ENCODE measurements at places on chromosomes 6 and 20.

DNA sequence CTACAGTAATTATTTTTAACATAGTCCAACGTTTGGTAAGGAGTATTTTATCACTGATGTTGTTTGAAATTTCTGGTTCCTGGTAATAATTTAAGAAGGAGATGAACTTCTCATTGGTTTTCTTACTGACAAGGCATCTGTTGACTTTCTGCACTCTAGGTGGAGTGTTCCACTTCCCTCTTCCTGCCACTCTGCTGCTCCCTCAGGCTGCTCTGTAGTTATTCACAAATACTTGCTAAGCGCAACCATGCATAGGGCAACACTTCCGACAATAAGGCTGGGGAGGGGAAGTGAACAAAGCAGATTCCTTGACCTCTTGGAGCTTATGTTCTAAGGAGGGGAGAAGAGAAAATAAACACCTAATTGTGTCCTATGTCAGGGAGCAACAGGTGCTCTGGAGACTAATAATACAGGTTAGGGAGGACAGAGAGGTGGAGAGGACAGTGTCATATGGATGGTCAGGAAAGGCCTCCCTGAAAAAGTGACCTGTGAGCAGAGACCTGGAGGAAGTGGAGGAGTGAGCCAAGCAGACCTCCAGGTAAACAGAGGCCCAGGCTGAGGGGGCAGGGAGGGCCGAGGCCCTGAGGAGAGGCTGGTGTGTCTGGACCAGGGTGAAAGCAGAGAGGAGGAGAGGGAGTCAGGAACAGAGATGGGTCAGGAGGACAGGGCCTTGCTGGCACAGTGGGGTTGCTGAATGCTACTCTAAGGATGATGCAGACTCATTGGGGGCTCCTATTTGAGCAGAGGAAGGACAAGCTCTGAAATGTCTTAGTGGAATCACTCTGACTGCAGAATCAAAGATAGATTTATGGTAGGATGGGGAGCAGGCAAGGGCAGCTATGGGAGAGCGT, 134.8 kb upstream of the SLC24A3 start:
- no peak for DNase-seq

DNA sequence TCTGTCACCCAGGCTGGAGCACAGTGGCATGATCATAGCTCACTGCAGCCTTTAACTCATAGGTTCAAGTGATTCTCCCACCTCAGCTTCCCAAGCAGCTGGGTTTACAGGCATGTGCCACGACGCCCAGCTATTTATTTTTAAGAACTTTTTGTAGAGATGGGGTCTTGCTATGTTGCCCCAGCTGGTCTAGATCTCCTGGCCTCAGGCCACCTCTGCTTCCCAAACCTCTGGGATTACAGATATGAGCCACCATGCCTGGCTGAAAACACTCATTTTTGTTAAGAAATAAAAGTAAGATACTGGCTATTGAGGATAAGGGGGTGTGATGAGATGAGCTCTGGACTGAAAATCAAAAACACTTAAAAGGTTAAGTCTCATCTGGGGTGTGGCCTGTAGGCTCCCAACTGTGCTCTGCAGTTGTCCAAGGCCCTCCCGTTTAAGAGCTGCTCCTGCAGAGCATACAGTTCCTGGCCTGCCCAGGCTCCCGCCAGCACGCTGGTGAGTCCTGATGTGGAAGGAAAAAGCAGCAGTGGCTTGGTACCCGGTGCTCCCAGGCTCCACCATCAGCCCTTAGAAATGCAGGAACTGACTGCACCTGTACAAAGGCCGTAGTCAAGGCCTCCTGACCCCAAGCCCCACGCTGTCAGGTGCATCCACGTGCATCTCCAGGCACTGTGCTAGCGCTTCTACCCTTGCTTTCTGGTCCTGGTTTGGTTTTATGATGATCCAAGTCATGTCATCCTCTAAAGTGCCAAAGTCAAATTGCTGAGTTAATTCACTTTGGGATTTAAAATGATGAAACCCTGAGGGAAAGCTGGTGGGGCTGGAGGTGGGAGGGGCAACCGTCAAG, 111.5 kb downstream of the TMEM242 start:
- DNase-seq, result no peak

DNA sequence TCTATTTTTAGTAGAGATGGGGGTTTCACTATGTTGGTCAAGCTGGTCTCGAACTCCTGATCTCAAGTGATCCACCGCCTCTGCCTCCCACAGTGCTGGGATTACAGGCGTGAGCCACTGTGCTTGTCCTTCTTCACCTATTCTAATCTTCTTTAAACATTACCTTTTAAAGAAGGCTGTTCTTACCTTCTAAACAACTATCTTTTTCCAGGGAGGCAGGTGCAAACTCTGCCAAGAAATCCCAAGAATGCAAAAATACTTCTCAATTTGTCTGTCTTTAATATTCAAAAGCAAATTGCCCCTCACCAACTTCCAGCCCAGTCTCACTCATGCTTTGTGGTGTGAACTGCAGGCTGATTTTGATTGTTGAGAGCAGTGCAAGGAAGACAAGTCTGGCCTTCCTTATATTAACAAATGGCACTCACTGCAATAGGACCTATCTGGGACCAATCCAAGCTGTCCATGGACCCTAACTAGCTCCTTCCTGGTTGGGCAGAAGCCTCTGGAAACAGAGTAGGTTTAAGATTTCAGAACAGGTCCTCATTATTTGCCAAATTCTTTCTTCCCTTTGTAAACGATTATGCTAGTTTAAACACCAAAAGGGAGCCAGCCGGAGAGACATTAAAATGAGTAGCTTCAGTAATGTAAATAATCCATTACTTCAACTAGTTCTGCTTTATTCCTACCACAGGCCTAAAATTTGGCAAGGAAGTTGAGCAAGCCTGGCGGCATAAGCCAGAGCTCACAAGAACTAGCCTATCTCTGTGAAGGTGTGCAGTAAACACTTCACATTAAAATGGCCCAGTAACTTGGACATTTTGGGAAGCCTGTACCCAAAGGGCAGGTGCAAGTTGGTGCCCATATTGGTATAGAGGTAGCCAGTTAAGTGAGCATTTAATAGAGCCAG, 1.6 kb downstream of the SCAND1 start:
- DNase-seq, result peak; percentile 21

GRCh38 chr6:30938730-30939129, 2.0 kb upstream of the MUCL3 start:
- no peak for DNase-seq

- DNase-seq, result no peak
These were observed 8.5 kb upstream of the PACSIN1 start for GRCh38 chr6:34457382-34457741.

GRCh38 chr6:14756340-14756739, 489.5 kb upstream of the JARID2 start:
- no peak for DNase-seq

DNA sequence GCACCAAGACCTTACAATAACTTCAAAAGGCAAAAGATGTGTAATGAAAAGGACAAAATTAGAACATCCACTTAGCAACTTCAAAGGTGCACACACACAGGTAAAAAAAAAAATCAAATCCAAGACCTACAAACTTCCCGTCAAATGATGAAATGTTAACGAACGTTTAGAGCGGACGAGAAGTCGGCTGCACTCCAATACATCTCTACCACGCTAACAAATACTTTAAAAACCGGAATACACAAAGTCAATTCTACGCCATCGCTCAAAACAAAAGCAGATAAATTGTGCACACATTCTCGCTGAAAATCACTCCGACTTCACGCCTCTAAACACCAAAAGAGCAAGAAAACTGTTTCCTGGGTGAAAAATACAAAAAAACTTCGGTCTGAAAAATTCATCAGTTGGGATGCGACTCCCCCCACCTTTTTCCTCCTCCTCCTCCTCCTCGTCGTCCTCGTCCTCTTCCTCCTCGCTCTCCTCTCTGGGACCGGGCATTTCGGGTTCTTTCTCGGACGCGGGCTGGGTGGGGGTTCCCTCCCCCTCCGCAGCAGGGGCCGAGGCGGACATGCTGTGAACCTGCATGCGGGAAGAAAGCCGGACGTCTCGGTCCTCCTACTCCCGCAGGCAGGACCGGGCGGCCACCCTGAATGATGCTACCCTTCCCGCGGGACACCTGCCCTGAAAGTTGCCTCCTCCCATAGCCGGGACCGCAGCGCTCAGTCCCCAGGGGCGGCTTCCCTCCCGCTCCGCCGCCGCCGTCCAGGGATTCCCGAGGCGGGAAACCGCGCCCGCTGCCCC, 712 bp downstream of the DEK start:
- peak; percentile 35 for DNase-seq

GRCh38 chr20:22833851-22834250, 201.3 kb upstream of the SSTR4 start:
- DNase-seq, result no peak

DNA sequence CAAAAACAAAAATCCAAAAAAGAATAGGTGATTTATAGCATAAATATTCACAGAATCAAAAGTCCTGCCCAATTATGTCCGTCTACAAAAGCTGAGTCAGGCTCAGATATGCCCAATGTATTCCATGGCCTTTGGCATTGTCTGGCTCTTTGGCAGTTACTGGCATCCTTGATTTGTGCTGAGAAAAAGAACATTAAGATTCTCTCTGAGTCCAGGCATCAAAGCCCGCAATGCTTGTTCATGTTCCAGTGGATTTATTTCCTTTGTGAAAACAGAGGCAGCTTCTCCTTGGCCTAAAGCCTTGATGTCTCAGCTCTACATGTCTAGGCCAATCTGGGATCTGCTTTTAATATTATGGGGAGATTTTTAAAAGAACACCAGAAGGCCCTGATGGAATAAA, 76.1 kb upstream of the SLC4A11 start:
- DNase-seq, result no peak

GRCh38 chr6:126824815-126825214, 293.7 kb upstream of the RSPO3 start:
- DNase-seq, result peak; percentile 11

DNA sequence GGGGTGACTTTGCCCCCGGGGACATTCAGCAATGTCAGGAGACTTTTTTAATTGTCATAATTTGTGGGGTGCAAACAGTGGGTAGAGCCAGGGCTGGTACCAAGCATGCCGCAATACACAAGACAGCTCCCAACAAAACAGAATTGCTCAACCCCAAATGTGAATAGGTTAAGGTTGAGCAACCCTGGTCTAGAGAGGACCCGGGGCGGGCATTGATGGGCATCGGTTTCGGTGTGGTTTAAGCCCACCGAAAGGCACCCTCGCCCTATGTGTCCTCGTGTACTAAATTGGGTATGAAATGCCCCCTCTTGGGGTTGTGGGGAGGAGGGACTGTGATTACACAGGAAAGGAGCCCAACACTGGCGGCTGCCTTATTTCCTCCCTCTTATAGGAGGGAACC, 36.0 kb downstream of the KIAA1755 start:
- DNase-seq, result no peak

GRCh38 chr6:72950114-72950860, 275.0 kb downstream of the KHDC1L start:
- no peak for DNase-seq
